Esophagus squamous epithelium (tissue), 5 donors: ENCODE measurements at places on chromosomes 3 and 15. TPM values are rescaled to one million over a fixed set of nuclear protein-coding genes. Genes with fewer than 3 reads are reported as not detected.
A peak's percentile ranks its signal among the peaks of the same experiment; 100 is the strongest.

- no peak overlapping the region for H3K4me3 ChIP-seq
- DNase-seq = no peak
- H3K27me3 ChIP-seq = peaks cover 19% of the 10 kb centered on the region
- H3K27ac ChIP-seq = no peak overlapping the region
- no peaks in the 10 kb centered on the region for H3K4me1 ChIP-seq
Measured at GRCh38 chr3:10703875-10704274, 112.2 kb upstream of the SLC6A11 start.

- H3K4me1 ChIP-seq = no peaks in the 10 kb centered on the region
- H3K27me3 ChIP-seq = no peaks in the 10 kb centered on the region
- no peak overlapping the region for H3K27ac ChIP-seq
Measured at GRCh38 chr3:178200316-178200715, 335.9 kb upstream of the KCNMB2 start.

DNA sequence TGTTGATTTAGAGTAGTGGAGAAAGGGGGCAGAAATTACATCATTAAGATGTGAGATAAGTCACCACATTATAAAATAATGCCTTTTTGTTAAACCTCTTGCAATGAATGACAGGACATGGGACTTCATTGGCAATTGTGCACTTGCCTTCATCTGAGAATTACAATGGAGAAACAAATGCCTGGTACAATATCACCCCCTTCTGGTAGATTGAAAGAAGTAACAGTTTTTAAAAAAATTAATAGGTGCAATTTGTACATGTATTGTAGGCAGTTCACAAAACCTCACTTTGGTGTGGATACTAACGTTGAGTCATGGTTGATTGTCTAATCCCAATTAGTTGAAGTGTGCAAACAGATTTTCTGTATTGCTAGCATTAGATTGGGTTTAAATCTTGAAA lies 4.6 kb upstream of the P2RY14 start:
- no peak overlapping the region for H3K27ac ChIP-seq
- no peak overlapping the region for H3K4me3 ChIP-seq
- H3K27me3 ChIP-seq = no peaks in the 10 kb centered on the region
- no peak for DNase-seq
- no peaks in the 10 kb centered on the region for H3K4me1 ChIP-seq

- peaks cover 88% of the 10 kb centered on the region for H3K27me3 ChIP-seq
- H3K4me3 ChIP-seq = no peak overlapping the region
- no peak for DNase-seq
- H3K27ac ChIP-seq = no peak overlapping the region
- H3K36me3 ChIP-seq = no peaks in the 10 kb centered on the region
Measured at GRCh38 chr15:89368566-89369223, 34.1 kb upstream of the POLG start.

DNA sequence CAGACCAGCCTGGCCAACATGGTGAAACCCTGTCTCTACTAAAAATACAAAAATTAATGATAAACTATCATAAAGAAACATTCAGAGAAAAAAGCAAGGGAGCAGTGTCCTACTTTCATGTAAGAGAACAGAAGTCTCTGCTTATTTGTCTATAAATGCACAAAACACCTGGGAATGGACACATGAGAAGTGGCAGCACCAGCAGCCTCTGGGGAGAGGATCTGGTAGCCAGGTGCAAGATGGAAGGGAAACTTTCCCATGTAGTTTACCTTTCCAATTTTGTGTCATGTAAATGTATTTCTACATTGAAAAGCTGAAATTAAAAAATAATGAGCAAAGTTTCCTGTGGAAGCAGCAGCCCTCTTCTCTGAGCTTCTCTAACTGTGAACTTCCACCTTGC lies 18.8 kb downstream of the SCAP start:
- no peak for DNase-seq
- peaks cover 14% of the 10 kb centered on the region for H3K36me3 ChIP-seq
- no peaks in the 10 kb centered on the region for H3K27me3 ChIP-seq
- H3K4me3 ChIP-seq = no peak overlapping the region
- H3K27ac ChIP-seq = no peak overlapping the region

- H3K27ac ChIP-seq = no peak overlapping the region
- peaks cover 3% of the 10 kb centered on the region for H3K4me1 ChIP-seq
- H3K4me3 ChIP-seq = no peak overlapping the region
- H3K27me3 ChIP-seq = no peaks in the 10 kb centered on the region
- no peaks in the 10 kb centered on the region for H3K36me3 ChIP-seq
Measured at GRCh38 chr3:183443395-183444385, 15.3 kb upstream of the MCF2L2 start.

DNA sequence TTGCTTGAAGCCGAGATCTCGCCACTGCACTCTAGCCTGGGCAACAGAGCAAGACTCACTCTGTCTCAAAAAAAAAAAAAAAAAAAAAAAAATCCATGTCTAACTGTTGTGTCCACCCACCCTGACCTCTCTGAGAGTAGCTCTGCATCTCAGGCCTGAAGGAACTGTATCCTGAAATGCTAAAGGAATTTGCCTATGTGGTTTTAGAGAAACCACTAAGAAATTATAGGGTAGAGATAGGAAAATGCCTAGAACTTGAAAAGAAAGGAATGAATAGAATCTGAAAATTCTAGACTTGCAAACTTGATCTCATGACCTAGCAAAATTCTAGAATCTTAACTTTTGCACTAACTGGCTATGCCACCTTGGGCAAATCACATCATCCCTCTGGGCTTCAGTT lies 217.5 kb upstream of the ROPN1 start:
- H3K36me3 ChIP-seq = no peaks in the 10 kb centered on the region
- no peak for DNase-seq
- H3K27me3 ChIP-seq = no peaks in the 10 kb centered on the region
- no peak overlapping the region for H3K27ac ChIP-seq

- no peaks in the 10 kb centered on the region for H3K27me3 ChIP-seq
- DNase-seq = no peak
- H3K27ac ChIP-seq = no peak overlapping the region
- no peaks in the 10 kb centered on the region for H3K4me1 ChIP-seq
- H3K36me3 ChIP-seq = no peaks in the 10 kb centered on the region
Measured at GRCh38 chr15:83582381-83582780, 71.5 kb upstream of the ADAMTSL3 start.

The JMJD7 gene
- 31.5 TPM for total RNA-seq

- peaks cover 38% of the 10 kb centered on the region for H3K4me1 ChIP-seq
- no peak overlapping the region for H3K27ac ChIP-seq
- H3K36me3 ChIP-seq = peaks cover 27% of the 10 kb centered on the region
- H3K4me3 ChIP-seq = no peak overlapping the region
Measured at GRCh38 chr3:50352781-50353180, 2.1 kb downstream of the CYB561D2 start.

DNA sequence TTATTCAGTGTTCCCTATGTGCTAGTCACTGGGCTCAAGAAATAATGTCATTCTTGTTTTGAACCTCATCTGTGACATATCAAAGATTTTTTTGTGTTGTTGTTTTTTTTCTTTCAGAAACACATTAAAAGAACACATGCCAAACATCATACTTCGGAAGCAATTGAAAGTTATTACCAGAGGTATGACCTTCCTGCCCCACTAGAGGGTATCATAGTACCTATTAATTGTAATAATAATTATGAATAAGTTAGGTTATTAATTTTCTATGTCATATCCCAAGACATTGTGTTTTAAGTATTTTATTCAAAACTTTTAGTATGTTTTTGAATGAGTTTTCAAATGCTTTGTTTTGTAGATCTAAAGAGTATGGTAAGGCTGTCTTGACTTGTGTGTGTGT lies 65.7 kb downstream of the CDIN1 start:
- no peaks in the 10 kb centered on the region for H3K36me3 ChIP-seq
- H3K4me1 ChIP-seq = no peaks in the 10 kb centered on the region
- no peak for DNase-seq
- H3K4me3 ChIP-seq = no peak overlapping the region
- no peak overlapping the region for H3K27ac ChIP-seq
- H3K27me3 ChIP-seq = no peaks in the 10 kb centered on the region

The SLC12A1 gene
- total RNA-seq = not detected

- no peak for DNase-seq
- no peaks in the 10 kb centered on the region for H3K36me3 ChIP-seq
- no peak overlapping the region for H3K27ac ChIP-seq
- no peak overlapping the region for H3K4me3 ChIP-seq
- H3K4me1 ChIP-seq = no peaks in the 10 kb centered on the region
Measured at GRCh38 chr3:185793381-185793780, 31.5 kb downstream of the IGF2BP2 start.

The KIF7 gene
- total RNA-seq = 3.4 TPM

GRCh38 chr15:42284551-42284950 lies 11.3 kb upstream of the TMEM87A start:
- no peaks in the 10 kb centered on the region for H3K27me3 ChIP-seq
- no peak overlapping the region for H3K27ac ChIP-seq
- no peak for DNase-seq
- H3K36me3 ChIP-seq = peaks cover 98% of the 10 kb centered on the region
- H3K4me3 ChIP-seq = no peak overlapping the region

DNA sequence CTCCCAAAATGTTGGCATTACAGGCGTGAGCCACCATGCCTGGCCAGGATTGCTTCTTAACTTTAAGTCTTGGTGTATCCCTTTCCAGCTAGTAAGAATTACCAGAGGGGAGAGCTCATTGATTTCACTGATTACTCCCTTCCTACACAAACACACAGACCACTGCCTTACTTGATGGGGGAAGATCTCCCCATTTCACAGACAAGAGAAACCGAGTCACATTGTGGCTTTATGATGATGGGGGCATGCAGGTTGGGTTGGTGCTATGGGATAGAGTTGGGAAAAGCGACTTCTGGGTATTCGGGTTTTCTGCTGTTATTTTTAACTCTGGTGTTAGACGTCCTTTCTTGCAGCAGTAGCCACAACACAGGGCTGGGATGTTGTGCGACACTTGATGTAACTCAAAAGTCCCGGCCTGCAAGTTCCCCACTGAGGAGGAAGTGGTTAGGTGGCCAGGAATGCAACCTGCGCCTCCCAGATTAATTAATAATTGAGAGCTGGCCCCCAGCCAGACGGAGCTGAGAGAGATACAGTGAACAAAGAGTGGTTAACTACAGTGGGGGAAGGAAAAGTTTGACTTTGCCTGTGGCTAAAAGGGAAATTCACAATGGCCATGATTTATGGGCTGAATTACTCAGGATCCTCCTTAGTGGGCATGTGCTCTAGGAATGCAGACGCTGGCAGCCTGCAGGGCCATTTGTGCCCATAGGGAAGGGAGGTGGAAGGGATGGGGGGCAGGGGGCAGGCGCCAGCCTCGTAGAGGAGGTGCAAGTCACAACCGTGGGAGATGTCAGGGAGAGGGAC lies 63.6 kb downstream of the SMAD6 start:
- H3K27me3 ChIP-seq = no peaks in the 10 kb centered on the region
- H3K27ac ChIP-seq = no peak overlapping the region
- peaks cover 66% of the 10 kb centered on the region for H3K4me1 ChIP-seq
- no peak for DNase-seq

The USP50 gene
- total RNA-seq = not detected

DNA sequence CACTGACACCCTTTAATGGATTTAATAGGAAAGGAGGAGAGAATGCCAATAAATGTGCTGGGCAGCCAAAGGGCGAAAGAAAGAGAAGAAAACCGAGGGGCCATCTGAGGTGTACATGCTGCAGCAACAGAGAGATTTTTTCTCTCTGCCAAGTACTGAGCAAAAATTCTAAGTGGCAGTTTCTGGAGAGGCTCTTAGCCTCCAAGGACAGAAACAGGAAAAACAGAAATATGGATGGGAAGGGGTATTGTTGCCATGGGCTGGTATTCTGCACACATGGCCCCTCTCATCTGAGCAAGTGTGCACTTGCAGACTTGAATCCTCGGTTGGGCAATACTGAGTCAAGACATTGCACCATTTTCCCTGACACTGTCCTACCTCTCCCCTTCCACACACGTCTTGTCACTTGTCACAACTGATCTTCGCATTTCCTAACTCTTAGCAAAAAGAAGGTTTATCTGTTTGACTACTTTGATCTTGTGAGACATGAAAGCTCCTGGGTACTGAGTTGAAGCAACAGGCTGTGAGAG lies 73.9 kb downstream of the PRICKLE2 start:
- no peak for DNase-seq
- peaks cover 19% of the 10 kb centered on the region for H3K4me1 ChIP-seq
- H3K4me3 ChIP-seq = no peak overlapping the region
- H3K27ac ChIP-seq = peak overlapping the region; percentile 78
- no peaks in the 10 kb centered on the region for H3K27me3 ChIP-seq

- no peaks in the 10 kb centered on the region for H3K4me1 ChIP-seq
- H3K36me3 ChIP-seq = no peaks in the 10 kb centered on the region
- H3K27ac ChIP-seq = no peak overlapping the region
- no peak overlapping the region for H3K4me3 ChIP-seq
- no peak for DNase-seq
Measured at GRCh38 chr3:55061720-55062034, 133.8 kb upstream of the LRTM1 start.

The RAD51 gene
- total RNA-seq = 6.9 TPM

DNA sequence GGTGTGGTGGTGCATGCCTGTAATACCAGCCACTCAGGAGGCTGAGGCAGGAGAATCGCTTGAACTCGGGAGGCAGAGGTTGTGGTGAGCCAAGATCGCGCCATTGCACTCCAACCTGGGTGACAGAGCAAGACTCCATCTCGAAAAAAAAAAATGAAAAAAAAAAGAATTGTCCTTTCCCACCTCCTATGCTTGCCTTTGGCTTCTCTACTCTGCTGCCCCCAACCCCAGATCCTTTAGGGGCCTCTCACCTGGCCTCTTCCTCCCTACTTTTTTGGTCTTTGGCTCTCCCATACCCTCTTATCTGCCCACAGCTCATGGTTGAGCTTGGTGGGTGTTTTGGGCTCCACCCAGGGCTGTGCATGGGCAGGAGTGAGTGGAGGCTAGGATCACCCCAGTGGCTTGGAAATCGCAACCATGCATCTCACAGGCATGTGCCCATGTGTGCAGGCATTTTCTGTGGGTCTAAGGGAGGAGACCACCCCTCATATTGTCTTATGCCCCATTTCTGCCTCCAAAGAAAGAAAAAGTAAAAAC lies 2.1 kb upstream of the SHISA5 start:
- H3K4me1 ChIP-seq = peaks cover 53% of the 10 kb centered on the region
- no peak overlapping the region for H3K4me3 ChIP-seq
- H3K27me3 ChIP-seq = no peaks in the 10 kb centered on the region
- no peak for DNase-seq
- H3K27ac ChIP-seq = peak overlapping the region; percentile 86

- peaks cover 21% of the 10 kb centered on the region for H3K4me1 ChIP-seq
- no peak overlapping the region for H3K4me3 ChIP-seq
- H3K27me3 ChIP-seq = no peaks in the 10 kb centered on the region
- no peak for DNase-seq
Measured at GRCh38 chr15:63973212-63974009, 72.9 kb downstream of the DAPK2 start.

The TMEM266 gene
- total RNA-seq = not detected

The ALPK3 gene
- total RNA-seq = 1.9 TPM

DNA sequence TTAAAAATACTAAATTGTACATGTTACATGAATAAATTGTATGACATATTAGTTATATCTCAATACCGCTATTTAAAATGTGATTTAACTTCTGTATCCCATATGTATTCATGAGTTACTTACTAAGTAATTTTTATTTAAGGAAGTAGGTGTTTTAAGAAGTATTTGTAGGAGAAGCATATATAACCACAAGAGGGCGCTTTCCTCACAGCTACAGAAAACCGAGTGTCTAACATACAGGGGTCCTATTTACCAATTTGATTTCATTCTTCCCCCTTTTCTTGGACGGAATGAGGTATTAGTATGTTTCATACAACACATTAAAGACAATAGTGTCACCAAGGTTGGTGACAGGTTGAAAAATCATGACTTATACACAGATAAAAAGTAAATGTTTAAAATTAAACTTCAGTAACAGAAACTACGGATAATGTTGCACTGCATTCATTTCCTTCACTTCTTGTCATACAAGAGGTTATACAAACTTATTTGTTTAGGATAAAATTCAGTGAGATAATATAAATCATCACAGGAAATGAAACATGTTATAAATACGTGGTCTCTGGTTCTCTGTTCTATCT lies 253.6 kb downstream of the MAGI1 start:
- H3K36me3 ChIP-seq = no peaks in the 10 kb centered on the region
- no peak for DNase-seq
- no peaks in the 10 kb centered on the region for H3K27me3 ChIP-seq
- no peaks in the 10 kb centered on the region for H3K4me1 ChIP-seq
- no peak overlapping the region for H3K27ac ChIP-seq
